ENCODE measurements at places on chromosomes 11 and 22. TPM values are rescaled to one million over a fixed set of nuclear protein-coding genes. Genes with fewer than 3 reads are reported as not detected.

DNA sequence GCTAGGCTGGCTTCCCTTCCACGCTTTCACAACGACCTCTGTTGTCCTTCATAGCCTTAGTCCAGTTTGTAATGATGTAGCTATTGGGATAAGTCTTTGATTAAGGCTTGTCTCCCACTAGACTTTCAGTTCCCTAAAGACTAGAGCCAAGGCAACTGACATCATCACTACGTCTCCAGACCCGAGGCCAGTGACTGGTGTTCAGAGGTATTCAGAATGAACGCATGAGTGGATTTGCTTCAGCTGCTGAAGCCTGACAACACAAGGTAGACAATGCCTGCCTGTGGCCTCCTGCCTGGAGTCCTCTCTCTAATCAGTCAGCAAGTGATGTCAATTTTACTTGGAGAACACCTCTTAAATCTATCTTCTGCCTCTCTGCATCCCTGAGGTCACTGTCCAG lies 13.6 kb downstream of the EFCAB6 start:
- no peak for DNase-seq

GRCh38 chr11:74636630-74637184 lies 44.3 kb downstream of the POLD3 start:
- DNase-seq, result no peak

DNA sequence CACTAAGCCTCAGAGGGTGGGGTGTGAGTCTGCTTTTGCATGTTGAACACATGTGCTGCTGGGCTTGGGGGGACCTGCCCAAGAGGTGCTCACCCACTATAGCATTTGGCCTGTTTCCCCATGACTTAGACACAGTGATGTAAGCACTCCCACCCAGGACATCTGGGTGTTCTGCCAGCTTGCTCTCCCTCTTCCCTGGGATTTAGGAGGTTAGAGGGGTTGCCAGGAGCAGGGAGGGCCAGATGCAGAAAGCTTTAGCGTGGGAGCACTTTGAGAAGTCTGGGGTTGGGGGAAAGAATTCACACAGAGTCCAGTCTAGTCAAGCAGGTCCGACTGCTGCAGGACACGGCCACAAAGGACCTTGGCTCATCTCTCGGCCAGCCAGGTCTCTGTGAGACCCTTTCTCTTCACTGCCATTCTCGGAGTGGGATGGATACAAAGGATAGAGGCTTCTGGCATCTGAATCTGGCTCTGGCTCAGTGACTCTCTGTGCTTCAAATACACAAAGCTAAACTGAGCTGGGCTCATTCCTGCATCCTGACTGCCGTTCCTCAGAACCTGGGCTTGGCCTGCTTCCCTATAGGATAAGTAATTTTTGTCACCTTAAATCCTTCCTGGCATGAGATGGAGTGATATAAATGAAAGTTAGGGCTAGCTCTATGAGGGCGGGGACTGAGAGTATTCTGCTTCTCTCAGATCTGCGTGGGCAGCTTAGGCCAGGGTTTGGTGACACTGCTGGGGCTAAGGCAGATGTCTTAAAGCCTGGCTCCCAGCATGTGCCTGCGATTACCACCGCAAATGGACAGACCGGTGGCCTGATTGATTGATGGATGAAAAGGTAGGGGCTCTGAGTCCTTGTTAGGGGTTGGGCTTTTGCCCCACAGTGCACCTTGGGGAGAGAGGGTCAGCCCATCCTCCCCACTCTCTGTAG lies 14.5 kb downstream of the USP2 start:
- DNase-seq, result no peak

DNA sequence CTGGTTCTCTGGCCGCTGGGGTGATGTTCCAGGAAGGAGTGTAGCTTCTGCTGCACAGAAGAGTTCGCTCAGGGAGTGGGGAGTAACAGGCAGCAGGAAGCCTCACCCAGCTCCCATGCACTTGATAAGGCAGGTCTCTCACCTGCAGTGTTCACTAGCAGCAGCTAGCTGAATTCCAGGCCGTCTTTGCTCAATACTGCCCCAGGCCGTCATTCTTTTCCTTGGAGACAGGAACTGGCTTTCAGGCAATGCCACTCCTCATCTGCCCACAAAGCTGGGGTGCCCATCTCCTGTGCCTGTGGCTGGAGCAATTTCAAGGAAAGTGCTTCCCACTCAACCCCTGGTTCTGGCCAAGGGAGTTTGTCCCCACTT lies 66.1 kb downstream of the ARHGAP42 start:
- DNase-seq, result no peak

DNA sequence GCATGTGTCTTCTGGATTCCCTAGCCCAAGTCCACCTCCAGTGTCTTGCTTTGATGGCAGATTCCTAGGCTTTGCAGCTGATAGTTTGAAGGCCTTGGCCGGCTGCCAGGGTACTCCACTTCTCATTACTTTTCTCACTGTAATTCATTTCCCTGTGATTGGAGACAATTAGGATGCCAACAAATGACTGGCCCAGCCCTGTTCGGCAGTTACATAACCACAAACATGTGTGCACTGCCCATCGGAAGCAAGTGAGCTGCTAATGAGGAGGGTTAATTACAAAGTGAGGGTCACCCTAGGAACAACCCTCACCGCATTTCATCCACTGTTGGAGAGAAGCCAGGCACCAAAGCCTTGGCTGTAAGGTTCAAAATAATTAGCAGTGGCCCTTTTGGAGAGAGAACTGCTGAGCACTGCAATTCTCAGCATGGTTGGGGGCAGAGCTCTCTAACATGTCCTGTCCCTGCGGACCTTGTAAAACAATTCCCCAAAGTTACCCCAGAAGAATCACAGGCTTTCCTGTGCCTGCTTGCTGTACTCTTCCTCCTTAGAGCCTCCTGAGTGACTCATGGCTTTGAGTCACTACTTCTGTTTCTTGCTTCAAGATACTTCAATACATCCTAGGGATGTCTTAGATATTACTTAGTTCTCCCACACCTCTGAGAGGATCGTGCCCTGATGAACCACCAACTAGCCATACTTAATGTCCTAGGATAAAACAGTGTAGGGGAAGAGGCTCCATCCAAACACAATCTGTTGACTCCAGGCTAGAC lies 109.7 kb upstream of the GALNT18 start:
- no peak for DNase-seq

The TTLL12 gene
- total RNA-seq, result 75.0 TPM

The NDUFA6 gene
- total RNA-seq, result 107 TPM

All from activated naive CD4-positive, alpha-beta T cell treated with anti-CD3 and anti-CD28 coated beads, Interleukin-2, amount 50 U/mL, for 72 hours (primary cell).